ENCODE measurements at places on chromosomes 6 and 20.

DNA sequence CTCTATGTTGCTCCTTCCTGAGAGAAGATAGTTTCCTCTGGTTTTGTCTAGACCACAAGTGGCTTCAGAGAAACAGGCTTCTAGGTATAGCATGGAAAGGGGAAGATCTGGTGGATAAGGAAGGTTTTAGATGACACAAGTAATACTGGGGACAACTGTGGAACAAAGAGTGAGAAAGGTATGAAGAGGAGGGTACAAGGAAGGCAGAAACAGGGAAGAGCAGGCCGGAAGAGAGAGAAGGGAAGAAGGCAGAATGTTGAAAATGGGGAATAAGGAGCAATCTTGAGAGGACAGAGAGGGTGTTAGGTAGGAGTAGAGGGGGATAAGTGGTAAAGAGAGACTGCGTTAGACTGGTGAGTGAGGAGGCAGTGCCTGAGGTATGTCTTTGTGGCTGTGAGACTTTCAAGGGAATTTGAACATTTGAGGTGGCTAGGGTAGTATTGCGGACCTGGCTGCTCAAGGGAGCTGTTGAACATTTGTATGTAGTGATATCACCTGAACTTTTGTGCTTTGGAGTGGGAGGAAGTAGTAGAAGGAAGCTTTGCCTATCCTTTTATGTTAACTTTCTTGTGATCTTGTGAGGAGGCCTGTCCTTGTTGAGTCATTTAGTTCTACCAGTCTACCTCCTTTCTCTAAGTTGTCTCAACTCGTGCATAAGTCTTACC is 69.5 kb downstream of the FOXO3 start:
- DNase-seq = no peak

- no peak for DNase-seq
Measured at GRCh38 chr20:35174458-35175216, 2.8 kb downstream of the PROCR start.

GRCh38 chr20:48790473-48791003 is 37.3 kb downstream of the PREX1 start:
- DNase-seq = no peak

DNA sequence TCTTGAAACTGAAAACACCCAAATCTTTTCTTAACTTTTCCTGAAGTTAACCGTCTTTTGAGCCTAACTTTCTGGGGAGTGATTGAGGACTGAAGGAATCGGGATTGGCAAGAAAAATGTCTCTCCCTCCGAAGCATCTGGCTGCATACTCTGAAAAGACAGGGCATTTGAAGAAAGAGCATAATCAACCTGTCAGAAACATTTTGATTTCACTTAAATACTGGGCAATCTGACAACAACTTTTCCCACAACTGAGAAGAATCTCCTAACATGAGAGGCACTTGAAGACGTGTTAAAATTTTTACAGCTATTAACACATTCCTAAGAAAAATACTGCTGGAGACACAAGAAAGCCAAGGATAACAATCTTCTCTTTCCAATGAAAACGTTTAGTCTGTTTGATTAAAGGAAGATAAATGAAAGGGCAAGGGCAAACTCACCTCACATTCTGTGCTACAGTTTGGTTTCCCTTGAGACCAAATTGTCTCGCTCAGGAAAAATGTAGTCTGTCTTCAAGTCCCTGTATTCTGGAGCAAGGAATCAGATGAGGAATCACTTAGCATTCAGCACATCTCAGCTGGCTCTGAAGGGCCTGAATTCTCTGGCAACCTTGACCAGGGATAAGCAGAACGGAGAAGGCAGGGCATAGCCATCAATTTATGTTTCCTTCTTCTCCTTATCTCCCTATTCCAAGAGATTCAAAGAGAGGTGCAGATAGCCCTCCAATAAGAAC is 76.1 kb downstream of the TBX18 start:
- DNase-seq = no peak

DNA sequence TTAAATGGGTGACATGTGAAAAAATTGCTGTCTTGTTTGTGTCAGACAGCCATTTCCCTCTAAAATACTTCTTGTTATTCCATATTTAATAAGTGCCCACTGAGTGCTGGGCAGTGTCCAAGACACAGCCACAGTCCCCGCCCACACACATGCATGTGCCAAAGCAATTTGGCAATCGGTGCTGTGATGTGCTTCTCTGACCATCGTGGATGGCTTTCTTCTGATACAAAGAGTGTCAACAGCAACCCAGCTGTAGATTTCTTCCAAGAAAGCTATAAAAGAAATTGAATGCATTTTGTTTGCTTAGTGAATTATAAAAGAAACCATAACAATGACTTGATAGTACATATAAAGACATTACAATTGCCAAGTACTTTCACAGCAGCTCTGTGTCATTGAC is 140.5 kb upstream of the ATXN1 start:
- DNase-seq = peak; percentile 36

GRCh38 chr6:105058316-105058715 is 101.4 kb downstream of the LIN28B start:
- no peak for DNase-seq

- no peak for DNase-seq
Measured at GRCh38 chr6:89359561-89359960, 7.0 kb upstream of the UBE2J1 start.

DNA sequence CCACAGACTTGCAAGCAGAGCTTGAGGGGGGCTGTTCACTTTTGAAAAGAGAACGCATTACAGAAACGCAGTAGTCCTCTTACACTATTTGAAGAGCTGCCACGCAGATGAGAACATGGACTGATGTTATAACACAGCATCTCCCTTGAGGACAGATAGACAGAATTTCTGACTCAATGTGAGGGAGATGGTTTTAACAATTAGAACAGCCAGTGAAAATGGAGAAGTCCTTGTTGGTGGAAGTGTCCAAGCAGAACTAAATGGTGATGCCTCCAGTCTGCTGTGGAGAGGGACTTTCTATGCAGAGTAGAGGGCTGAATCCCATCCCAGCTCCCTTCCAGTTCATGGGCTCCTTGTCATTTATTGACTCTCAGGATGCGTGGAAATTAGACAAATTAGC is 100.0 kb downstream of the RREB1 start:
- no peak for DNase-seq

- no peak for DNase-seq
Measured at GRCh38 chr6:149755300-149756260, 6.0 kb downstream of the PCMT1 start.

GRCh38 chr6:71107911-71108420 is 151.1 kb upstream of the B3GAT2 start:
- DNase-seq = peak; percentile 85

GRCh38 chr6:157449610-157450009 is 68.6 kb downstream of the ZDHHC14 start:
- DNase-seq = no peak

DNA sequence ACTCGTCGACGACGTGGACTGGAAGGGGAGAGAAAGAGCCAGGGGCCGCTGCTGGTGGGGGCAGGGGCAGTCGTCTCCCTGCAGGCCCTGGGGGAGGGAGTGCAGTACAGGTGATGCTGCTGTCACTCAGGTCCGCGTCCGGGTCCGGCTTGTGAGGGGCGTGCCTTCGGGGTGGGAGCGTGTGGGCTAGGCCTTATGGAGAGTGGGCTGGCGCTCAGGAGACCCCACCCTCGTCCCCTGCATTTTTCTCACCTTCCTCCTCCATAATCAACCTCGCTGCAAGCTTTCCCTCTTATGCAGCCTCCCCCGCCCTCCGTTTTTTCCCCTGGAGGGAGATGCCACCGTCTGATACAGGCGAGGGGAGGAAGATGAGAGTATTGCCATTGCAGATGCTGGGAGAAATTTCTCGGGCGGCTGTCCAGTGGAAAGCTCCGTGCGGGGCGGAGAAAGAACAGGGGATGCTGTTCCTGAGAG is 632 bp downstream of the PCMT1 start:
- peak; percentile 85 for DNase-seq

DNA sequence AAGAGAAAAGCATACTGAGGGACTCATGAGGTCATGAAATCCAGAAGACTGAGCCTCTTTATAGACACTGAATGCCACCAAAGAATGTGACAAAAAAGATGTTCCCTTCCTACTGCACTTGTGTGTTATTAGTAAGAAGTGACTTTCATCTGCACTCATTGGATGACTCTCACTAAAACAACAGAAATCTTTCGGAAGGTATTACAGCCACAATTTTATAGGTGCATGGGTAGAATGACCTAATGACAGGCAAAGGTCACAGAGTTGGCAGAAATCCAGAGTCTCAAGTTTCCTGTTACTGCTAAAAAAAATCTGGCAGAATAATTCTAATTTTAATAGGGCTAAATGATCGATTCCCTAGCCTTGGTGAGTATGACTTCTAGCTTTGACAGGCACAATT is 13.3 kb downstream of the PKHD1 start:
- no peak for DNase-seq

GRCh38 chr6:18861204-18861603 is 474.1 kb downstream of the RNF144B start:
- DNase-seq = peak; percentile 97

Measured in NCI-H1105 (cell line).